Fibroblast of skin of scalp (primary cell): ENCODE measurements at places on chromosomes 3 and 15.
A peak's percentile ranks its signal among the peaks of the same experiment; 100 is the strongest.

DNA sequence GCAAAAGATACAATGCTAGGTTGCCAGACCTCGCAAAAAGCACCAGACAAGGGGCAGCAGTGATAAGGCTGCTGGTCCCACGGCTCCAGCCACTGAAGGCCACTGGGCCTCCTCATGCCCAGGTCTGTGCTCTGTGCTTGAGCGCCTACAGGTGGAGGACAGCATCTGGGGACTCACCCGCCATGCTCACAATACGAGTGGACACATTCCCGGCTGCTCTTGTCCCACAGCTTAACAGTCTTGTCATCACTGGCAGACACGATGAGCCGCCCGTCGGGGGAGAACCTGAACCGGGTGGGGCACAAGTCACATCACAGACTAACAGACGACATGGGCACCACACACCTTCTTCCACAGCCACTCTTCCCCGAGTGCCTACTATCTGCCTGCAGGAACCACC lies 7.4 kb downstream of the POC1A start:
- DNase-seq: no peak

GRCh38 chr3:127027811-127028548 lies 45.1 kb downstream of the PLXNA1 start:
- DNase-seq: no peak

DNA sequence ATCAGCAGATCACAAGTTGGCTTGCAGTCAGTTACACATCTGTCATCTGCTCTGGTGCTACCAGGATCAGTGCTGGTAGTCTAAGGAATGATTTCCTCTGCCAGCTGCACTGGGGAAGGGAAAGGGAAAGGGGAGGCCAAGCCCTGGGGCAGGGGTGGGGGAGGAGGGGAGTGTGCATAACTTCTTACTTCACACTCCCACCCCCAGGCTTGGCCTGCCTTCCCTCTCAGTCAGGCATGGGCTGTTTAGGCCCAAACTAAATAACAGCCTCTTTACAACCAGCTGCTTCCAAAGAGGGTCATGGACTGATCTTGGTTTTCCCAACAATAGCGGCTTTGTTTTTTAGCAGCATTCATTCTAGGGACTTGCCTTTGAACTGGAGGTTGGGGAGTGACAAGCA lies 86.1 kb upstream of the PSMD6 start:
- DNase-seq: no peak

- no peak for DNase-seq
These were observed 10.1 kb upstream of the MOBP start for GRCh38 chr3:39457361-39457760.

- DNase-seq: no peak
These were observed 164.4 kb downstream of the WDR76 start for GRCh38 chr15:43991206-43991605.

DNA sequence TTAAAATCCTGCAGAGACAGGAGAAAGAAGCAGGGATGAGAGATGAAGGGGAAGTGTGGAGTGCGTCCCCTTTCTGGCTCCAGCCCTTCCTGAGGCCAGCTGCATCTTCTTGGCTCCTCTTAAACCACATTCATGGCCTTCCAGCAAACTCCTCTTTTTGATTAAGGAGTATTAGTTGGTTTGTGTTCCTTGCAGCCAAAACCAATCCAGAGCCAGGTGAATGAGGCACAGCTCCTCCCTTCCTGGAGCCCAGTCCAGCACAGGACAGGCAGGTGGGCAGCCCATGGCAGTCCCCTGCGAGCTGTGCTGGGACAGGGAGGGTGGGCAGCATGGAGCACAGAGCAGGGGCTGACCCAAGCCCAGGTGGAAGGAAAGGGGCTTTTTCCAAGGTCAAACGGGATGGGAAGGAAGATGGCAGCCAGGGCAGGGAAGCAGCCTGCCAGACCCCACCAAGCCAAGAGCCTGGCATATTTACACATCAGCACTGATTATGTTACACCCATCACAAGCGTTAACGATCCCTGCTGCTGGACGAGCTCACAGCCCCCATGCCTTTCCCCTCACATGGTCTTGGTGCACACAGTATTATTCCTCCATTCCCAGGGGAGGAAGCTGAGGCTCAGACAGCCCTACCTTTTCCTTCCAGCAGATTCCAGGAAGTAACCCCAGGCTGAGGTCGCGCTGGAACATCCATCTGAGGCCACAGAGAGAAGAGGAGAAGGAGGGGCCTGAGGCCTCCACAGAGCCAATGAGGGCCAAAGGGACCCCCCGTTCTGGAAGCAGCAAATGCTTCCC lies 175.6 kb downstream of the SMAD6 start:
- DNase-seq: no peak

DNA sequence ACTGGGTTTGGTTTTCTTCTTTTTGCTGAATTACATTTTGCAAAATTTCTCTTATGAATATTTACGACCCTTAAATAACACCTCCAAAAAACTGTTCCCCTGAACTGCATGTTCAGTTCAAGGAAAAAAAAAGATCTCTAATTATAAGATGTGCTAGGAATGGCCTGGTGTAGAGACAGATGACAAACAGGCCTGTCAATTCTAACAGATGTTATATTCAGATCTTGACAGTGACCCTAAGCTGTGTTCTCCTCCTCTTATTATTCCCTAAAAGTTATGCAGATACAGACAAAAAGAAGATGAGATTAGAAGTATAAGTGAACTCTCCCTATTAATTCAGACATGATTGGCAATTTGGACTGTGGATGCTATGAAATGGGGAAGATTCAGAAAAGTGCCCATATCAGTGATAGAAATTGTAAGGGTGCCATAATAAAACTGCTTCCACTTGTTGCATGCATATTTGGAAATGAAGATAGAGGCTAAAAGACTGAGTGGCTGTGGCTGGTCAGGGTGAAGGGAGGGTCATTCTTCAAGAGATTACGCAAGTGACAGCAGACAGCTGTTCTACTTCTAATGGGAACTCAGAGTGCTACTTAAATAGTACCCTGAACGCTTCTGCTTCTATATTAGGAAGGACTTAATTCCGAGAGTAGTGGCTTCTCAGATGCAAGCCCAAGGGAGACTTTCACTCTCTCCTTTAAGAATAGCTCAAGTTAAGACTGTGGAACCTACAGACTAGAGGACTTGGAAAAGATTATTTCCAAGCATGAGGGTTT lies 75.5 kb downstream of the ADAMTS9 start:
- peak; percentile 24 for DNase-seq

DNA sequence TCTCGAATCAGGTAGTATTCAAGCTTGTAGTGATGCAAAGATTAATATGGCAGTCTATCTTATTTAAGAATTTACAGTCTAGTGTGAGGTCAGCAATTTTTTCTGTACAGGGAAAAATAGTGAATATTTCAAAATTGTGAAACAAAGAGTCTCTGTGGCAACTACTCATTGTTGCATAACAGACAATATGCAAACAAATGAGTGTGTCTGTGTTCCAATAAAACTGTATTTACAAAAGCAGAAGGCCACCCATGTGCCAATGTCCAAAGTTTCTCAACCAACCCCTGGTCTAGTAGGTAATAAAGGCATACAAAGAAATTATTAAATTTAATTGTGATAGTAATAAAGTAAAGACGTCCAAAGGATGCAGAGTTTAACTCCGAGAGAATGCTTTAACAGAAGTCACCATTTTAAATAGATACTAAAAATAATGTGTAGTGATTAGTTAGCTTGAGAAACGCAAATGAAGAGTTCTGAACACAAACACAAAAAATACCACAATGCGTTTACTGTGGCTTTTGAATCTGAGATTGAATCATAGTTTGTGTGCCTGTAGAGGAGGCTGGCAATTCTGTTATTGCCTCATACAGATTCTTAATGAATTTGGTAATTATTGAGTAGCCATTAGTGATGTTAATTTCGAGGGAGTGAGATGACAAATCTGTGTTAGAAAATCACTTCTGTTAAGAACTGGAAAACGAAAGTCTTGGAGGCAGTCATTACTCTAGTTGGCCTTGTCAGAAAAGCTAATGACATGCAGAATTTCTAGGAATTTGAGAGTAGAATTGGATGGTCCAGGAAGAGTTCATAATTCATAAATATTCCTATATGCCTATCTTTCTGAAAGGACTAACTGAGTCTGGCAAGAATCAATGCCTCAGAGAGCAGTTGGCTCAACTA lies 48.7 kb downstream of the CADM2 start:
- DNase-seq: no peak
